ENCODE measurements at places on chromosomes 13 and 19. TPM values are rescaled to one million over a fixed set of nuclear protein-coding genes. Genes with fewer than 3 reads are reported as not detected.

DNA sequence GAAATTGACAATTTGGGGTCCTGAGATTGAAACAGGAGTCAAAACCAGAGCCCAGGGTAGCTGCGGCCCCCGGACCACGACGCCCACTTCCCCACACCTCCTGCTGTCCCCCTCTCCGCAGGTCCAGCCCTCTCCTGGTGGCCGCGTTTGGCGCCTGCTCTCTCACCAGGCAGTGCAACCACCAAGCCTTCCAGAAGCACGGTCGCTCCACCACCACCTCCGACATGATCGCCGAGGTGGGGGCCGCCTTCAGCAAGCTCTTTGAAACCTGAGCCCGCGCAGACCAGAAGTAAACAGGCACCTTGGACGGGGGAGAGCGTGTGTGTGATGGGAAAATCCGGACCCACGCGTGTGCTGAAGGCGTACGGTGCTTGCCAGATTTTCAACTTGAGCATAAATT lies 22.9 kb downstream of the NAXD start:
- no peak for DNase-seq

GRCh38 chr19:9362905-9363304 lies at the start of gene ZNF177:
Gene ZNF177, plus strand, starts transcription at chr19:9363013. Its CDS starts 15,299 bp downstream, at chr19:9378312.
- no peak for DNase-seq

- no peak for DNase-seq
Observed at GRCh38 chr13:112441226-112441625, 65.1 kb downstream of the SPACA7 start.

The ASPDH gene
- total RNA-seq: 2.1 TPM

GRCh38 chr13:26412936-26413716 lies 144.4 kb upstream of the WASF3 start:
- DNase-seq: no peak

- DNase-seq: no peak
Observed at GRCh38 chr19:10333758-10334587, 644 bp upstream of the RAVER1 start.
